ENCODE measurements at places on chromosomes 13 and 19.
A peak's percentile ranks its signal among the peaks of the same experiment; 100 is the strongest.

- DNase-seq, result no peak
These were observed 3.4 kb downstream of the MAP2K7 start for GRCh38 chr19:7907122-7907521.

- DNase-seq, result no peak
These were observed 25.2 kb downstream of the TEX29 start for GRCh38 chr13:111345682-111346081.

- no peak for DNase-seq
These were observed 108.1 kb downstream of the PCDH17 start for GRCh38 chr13:57739543-57740190.

DNA sequence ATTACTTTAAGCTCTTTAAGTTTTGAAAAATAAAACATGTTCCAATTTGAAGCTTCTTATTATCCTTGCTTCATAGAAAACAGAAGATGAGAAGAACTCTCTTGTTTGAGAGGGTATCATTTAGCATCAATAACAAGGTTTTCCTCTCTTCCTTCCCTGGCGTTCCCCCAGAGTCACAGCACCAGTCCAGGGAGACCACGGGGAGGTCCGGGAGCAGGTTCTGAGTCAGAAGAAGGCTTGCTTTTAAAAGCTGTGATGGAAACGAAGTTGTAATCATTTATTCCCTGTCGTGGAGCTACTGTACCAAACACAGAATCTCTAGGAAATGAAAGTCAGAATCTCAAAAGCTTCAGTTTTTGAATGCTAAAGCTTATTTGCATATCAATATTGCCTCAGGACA lies 174.0 kb upstream of the LSM14A start:
- no peak for DNase-seq

- DNase-seq, result no peak
These were observed 16.7 kb upstream of the COLGALT1 start for GRCh38 chr19:17538684-17539237.

DNA sequence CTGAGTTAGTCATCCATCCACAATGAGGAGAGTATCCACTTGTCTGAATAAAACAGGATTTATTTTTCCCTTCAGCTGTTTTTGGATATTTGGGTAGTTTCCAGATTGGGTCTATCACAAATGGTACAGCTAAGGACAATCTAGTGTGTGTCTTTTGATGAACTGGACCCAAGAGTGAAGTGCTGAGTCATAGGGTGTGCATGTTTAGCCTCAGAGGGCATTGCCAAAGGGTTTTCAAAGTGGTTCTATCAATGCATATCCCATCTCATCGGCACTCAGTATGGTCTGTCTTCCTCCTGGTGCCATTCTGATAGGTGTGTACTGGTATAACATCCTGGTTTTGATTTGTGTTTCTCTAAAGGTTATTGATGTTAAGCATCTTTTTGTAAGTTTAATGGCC lies 62.3 kb downstream of the GSX1 start:
- no peak for DNase-seq

DNA sequence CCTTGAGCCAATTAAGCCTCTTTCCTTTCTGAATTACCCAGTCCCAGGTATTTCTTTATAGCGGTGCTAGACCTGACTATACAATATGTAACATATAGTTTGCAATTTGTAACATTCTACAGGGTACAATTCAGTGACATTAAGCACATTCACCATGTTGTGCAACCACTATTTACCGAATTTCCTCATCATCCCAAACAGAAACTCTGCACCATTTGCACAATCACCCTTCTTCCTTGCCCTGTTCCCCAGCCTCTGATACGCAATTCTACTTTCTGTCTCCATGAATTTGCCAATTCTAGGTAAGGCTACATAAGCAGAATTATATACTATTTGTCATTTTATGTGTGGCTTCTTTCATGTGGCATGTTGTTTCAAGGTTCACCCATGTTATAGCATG lies 13.7 kb upstream of the SIGLEC10 start:
- DNase-seq, result no peak

DNA sequence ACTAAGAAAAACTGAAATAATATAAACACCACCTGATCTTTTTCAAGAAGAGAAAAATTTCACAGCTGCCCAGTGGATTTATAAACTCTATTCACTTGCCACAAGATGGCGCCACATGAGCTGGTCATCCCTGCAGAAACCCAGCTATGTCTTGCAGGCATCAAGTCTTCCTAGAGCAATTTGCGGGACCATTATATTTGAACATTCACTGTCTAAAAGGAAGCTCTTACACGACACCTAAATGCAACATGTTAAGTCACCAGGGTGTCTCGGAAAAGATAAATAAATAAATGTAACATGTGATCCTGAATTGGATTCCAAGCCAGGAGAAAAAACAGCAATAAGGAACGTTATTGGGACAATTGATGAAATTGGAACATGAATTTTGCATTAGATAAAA lies 20.3 kb upstream of the AKT2 start:
- peak; percentile 80 for DNase-seq

DNA sequence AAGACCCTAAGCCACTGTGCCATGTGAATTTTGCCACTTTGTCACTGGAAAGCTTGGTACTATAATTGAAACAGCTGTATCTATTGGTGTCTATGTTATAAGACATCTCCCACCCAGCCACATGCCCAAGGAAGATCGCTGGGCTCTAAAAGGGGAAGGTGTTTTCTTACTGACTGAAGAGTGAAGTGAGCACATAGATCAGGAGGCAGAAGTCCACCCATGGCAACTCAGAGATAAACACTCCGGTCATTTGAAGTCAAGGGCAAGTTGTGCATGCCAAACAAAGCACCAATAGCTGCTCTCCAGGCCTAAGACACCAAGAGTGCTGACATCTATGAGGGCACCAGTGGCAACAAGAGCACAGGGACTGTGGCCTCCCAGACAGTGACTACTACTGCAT lies 153.8 kb downstream of the KCTD12 start:
- DNase-seq, result no peak

- no peak for DNase-seq
These were observed 79.4 kb upstream of the VSTM2B start for GRCh38 chr19:29446361-29446760.

DNA sequence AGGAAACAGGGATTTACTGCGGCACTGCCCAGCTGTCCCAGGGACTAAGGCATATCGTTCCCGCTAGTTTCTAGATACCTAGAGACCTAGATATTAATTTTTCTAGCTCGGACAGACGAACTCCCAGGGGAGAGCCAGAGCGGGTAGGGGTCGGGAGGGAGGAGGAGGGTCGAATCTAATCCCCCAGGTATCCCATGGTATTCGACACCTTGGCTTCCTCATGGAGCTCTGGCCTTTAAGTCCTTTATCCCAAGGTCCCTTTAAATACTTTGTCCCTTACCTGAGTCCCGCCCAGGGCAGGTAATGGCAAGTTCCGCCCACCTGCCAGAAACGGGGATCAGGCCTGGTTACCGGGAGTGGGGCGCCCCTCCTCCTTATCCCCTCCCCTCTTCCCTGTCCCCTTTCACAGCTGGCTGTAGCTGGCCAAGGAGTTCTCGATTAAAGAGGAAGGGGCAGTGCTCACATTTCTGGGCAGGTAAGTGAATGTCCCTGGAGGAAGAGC lies at the start of gene PRRG2:
Gene PRRG2 (plus strand): TSS at position 310 of the 502 bp plus-strand sequence. CDS start 1,904 bp downstream, outside the sequence.
- DNase-seq, result no peak

GRCh38 chr19:2578391-2578890 lies 102.5 kb downstream of the GADD45B start:
- no peak for DNase-seq

DNA sequence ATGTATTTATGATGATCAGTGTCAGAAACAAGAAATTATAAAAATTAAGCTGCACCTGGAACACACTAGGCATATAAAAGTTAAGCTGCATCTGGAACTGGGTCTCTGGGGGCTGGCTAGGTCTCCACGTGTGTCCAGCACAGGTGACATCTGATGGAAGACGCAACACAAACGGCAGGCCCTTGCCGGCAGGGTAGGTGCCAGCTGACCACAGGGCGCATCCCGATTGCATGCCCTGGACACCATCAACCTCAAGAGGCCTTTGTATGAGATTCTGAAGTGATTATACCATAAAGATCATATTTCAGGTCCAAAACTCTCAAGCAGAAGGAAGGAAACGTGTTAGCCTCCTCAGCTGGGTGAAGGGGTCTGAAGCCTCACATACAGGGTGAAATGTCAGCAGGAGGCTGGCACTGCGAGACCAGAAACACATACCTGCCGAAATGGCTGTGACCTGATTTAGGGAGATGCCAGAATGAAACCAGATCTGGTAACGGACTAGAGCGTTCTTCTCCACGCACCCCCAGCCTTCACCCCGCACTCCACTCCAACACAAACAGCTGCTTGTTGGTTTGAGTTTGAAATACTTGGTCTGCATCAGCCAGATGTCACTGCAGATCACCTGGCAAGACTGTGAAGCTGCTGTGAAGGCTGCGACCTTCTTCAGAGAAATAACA lies 37.3 kb downstream of the COL4A1 start:
- DNase-seq, result no peak

DNA sequence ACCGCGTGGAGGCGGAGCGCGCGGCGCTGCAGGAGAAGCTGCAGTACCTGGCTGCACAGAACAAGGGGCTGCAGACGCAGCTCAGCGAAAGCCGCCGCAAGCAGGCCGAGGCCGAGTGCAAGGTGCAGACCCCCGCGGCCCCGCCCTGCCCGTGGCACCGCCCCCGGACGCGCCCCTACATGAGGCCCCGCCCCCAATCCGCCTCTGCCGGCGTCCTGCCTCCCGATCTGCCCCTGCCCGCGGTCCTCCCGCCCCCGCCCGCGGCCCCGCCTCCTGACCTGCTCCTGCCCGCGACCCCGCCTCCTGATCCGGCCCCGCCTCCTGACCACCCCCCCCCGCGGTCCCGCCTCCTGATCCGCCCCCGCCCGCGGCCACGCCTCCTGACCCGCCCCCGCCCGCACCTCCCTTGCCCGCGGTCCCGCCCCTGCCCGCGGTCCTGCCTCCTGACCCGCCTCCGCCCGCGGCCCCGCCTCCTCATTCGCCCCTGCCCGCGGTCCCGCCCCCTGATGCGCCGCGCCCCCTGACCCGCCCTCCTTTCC lies 11.7 kb downstream of the PRR36 start:
- peak; percentile 52 for DNase-seq

DNA sequence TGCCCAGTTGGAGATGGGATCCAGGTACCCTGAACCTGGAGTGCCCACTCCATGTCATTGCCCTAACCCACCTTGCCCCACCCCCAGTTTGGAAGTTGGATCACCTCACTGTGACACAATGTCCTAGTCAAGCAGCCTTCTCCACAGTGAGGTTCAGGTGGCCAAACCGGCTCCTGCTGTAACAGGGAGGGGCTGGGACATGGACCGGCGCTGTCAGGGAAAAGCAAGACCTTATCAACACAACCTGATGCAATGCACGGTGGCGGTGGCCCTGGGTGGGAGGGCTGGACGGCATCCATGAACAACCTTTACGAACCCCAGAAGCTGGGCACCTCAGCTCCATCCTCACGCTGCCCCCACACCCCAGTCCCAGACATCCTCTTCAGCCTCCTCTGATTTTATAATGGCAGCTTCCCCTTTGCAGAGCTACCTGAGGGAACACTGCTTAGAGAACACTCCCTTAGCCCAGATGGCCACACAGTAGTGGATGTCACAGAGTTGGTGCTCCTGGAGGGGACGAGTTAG lies 1.6 kb upstream of the KRTDAP start:
- DNase-seq, result no peak

GRCh38 chr13:85610024-85610423 lies 189.2 kb downstream of the SLITRK6 start:
- no peak for DNase-seq

DNA sequence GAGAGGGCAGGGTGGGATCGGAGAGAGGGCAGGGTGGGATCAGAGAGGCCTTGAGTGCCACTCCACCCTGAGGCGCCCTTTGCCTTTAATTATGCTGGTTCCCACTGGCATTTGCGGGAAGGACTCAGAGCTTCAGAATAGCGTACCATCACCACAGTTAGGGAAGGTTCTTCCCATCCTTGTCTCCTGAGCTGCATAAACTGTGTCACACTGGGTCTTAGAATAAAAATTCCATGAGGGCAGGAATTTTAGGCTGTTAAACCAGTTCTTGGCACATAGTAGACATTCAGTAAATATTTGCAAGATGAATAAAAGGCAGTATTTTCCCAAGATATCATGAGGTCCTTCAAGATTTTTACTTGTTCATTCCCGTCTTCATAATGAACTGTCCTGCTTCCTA lies 24.4 kb downstream of the PPP2R1A start:
- DNase-seq, result no peak

GRCh38 chr19:17626456-17627015 lies 61.6 kb downstream of the UNC13A start:
- DNase-seq, result no peak

DNA sequence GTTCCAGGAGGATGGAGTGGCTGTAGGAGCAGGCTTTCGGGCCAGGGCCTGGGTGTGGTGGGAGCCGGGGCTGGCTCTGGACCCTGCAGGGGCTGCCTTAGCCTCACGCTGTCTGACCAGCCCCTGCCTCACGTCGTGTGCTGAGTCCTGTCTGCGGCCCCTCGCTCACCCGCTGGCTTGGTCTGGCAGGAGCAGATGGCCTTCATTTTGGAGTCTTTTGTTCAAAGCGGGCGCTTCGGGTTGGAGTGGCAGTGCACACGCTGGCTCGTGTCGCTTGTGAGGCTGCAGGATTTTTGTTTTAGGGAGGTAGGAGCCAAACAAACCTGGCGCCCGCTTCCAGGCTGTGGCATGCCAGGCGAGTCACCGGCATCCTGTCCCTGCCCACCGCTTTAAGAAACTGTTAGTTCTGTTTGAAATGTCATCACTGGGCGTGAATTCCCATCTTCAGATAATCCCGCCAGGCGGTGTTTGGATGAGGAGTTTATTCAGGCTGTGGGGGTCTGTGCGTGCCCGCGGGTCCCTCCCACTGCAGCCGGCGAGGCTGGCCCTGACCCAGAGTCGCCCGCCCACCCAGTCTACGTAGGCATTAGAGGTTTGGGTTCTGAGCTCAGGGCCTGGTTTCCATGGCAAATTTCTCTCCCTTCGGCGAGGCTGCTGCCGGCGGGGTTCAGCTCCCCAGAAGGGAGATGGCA lies 89.8 kb downstream of the KDM4B start:
- no peak for DNase-seq

DNA sequence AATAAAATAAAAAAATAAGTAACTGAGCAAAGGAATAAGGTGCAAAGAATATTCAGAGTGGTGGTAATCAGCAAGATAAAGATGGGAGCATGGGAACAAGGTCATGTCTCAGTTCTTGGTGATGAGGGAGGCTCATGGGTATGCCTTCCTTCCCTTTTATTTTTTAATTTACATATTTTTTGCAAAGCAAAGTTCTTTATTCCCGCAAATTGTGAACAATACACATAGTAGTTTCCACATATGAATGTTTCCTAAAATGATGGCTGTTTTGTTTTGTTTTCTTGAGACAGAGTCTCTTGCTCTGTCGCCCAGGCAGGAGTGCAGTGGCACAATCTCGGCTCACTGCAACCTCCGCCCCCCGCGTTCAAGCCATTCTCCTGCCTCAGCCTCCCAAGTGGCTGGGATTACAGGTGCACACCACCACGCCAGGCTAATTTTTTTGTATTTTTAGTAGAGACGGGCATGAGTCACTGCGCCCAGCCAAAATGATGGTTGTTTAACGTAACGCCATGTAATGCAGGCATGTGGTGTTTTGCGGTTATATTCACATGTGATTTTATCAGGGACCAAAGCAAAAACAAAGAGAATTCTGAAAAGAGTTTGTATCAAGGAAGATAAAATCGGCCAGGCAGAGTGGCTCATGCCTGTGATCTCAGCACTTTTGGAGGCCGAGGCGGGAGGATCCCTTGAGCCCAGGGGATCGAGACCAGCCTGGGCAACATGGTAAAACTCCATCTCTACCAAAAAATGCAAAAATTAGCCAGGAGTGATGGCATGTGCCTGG lies 4.5 kb upstream of the ADGRE2 start:
- DNase-seq, result no peak

- DNase-seq, result no peak
These were observed 119.5 kb downstream of the FLT1 start for GRCh38 chr13:28375250-28375930.
